Gastrocnemius medialis (tissue), 4 donors: ENCODE measurements at places on chromosomes 13 and 19.

- no peak for DNase-seq
Measured at GRCh38 chr19:9877780-9878510, 42.8 kb downstream of the PIN1 start.

GRCh38 chr13:36067746-36068381 is 63.3 kb downstream of the DCLK1 start:
- DNase-seq, result no peak

DNA sequence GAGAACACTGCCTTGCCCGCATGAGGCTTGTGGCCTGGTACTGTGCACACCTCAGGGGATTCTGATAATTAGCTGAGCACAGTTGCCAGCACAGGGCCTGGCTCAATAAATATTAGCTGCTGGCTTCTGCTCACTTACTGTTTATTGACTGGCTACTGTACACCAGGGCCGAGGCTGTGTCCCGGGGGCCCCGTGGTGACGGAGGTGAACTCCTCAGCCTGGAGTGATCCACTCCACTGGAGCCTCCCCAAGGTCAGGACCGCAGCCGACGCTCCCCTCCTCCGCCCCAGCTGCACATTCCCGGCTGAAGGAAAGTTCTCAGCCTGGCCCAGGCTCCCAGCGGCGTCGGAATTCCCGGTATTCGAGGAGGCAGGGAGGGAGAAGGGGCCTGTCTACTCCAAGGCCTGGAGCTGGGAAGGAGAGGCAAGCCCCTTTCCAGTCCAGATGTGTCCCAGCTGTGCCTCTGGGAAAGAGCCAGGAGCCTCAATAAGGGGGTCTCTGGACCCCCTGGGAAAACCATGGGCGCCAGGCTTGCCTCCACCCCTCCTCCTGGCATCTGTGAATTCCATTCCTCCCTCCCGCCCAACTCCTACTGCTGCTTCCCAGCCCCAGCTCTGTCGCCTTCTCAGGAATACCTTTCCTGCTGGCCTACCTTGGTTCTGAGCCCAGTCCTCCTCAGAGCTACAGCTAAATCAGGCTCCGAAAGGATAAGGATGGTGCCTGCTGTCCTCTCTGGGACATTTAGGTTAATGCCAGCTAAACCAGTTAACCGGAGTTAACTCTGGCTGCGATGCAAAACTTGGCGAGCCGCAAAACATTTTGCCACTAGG is 7.3 kb downstream of the RPS16 start:
- no peak for DNase-seq

- DNase-seq, result no peak
Measured at GRCh38 chr19:18502246-18502637, 19.6 kb downstream of the ELL start.

GRCh38 chr13:72221276-72221962 is 354.4 kb upstream of the DACH1 start:
- no peak for DNase-seq

DNA sequence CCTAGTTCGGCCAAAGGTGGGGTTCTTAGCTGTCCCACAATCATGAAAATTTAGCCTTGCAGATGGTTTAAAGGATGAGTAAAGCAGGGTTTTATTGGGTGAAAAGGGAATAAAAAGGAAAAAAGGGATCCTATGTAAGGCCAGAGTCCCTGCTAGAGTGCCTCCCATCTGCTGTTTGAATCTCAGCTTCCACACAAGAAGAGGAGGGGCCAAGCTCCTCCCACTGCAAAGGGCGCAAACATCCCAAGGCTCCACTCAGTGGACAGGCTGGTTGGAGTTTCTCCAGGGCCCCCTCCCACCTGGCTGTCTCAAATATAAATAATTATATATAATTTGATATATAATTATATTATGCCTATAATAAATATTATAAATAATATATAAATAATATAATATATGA is 1272.1 kb upstream of the PCDH20 start:
- DNase-seq, result no peak

DNA sequence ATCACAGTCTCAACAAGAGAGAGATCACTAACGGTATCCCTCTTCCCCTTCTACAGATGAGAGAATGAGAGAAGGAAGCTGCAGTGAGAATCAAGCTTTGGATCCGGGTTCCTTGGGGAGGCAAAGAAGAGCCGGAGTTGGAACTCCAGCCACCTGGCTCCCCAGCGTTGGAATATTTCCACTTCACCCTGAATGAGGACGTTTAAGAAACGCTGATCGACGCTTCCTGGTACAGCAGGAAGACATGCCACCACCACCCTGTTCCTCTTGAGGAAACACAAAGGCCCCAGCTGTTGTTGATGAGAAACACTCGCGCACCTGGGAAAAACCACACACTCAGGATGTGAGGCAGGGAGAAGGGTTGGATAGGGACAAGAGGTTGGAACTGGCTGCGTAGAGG is 11.3 kb upstream of the CACNG8 start:
- no peak for DNase-seq

GRCh38 chr13:72293206-72293605 is 426.2 kb upstream of the DACH1 start:
- no peak for DNase-seq

DNA sequence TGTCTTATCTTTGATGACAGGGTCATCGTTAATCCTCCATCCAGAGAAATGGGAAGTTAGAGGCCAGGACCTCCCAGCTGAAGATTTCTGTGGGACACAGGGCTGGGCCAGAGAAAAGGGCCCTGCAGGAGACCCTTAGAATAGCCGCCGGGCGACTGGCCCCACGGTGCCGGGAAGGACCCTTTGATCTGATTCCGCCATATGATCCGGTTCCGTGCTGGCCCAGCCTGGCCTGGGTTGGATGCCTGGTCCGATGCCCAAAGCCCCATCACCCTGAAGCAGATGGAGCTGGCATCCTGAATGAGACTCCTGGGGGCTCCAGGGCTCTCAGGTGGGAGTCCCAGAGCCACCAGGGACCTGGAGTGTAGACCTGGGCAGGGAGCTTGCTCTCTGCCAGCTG is 6.0 kb upstream of the STK11 start:
- DNase-seq, result no peak

DNA sequence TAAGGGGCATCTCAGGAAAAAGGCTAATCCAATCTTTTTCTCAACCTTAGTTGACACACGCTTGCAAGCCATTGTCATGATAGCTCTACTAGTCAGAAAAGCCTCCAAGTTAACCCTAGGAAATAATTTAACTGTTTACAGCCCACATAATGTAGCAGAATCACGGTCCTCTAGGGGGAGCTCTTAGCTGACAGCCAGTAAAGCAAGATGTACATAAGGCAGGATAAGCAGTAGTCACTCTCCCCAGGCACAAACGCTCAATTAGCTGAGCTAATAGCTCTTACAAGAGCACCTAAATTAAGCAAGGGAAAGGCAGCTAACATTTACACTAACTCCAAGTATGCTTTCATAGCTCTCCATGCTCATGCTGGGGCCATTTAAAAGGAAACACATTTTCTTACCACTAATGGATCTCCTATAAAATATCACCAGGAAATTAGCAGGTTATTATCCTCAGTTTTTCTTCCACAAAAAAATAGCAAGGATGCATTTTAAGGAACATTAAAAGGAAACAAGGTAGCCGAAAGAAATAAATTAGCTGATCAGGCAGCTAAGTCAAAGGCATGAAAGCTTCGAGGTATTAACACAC is 33.7 kb upstream of the ZSCAN5A start:
- DNase-seq, result no peak

- DNase-seq, result no peak
Measured at GRCh38 chr19:41776700-41777099, 19.7 kb upstream of the CEACAM3 start.

- no peak for DNase-seq
Measured at GRCh38 chr13:76852986-76853385, 33.2 kb downstream of the KCTD12 start.

DNA sequence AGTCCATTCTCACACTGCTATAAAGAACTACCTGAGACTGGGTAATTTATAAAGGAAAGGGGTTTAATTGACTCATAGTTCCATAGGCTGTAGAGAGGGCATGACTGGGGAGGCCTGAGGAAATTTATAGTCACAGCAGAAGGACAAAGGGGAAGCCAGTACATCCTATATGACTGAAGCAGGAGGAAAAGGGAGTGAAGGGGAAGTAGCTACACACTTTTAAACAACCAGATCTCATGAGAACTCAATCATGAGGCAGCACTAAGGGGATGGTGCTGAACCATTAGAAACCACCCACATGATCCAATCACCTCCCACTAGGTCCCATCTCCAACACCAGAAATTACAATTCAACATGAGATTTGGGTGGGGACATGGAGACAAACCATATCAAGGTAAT is 209.1 kb downstream of the DIAPH3 start:
- no peak for DNase-seq

- no peak for DNase-seq
Measured at GRCh38 chr13:92097337-92097903, 699.0 kb downstream of the GPC5 start.

GRCh38 chr13:97140611-97141010 is 81.5 kb upstream of the MBNL2 start:
- no peak for DNase-seq

DNA sequence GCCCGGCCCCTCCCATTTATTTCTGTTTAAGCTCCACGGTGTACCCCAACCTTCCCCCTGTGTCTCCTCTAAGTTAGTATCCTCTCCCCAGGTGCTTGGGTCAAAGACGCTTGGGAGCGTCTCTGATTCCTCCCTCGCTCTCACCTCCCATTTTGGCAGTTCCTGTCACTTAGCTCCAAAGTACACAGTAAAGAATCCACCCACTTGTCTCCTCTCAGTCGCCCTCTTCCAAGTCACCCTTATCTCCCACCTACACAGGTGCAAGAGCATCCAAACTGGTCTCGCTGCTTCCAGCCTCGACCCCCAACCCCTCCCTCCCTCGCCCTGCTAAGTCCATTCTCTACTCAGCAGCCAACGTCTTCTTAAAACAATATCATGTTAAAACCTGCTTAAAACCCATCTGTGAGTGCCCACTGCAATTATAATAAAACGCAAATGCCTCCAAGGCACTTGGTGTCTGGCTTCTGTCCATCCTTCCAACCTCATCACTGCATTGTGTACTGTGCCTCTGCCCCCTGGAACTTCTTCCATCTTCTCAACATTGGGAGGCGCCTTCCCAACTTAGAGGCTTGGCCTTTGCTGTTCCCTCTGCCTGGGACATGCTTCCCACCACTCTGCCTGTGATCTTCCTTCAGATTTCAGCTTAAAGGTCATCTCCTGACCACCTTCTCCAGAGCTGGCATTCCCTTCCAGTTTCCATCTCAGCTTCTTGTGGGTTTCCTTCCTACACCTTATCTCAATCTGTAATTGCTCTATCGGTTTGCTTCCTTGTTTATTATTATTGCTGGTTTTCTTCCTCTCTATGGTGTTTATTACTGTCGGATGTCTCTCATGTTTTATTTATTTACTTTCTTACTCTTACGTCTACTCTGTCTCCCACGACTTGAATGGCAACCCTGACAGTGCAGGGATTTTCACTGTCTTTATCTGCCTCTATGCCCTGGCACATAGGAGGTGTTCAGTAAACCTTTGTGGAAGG is 9.5 kb upstream of the KLK14 start:
- no peak for DNase-seq

DNA sequence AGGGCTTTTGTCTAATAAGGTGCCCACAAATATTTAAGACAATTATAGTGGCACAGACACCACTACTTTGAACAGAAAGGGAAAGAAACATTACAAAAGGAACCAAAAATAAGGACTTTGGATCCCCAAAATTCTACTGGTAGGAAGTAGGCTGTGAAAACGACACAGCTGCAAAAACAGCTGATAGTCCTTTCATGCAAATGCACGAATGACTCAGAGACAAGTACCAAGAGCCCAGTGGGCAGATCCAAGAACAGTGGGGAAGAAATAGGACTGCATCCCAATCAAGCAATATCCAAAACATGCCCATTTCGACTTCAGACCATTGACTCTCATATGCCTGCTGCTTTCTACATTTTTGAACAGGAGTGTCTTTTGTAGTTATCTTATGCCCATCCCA is 269.4 kb upstream of the NBEA start:
- DNase-seq, result no peak

- no peak for DNase-seq
Measured at GRCh38 chr13:65095161-65096082, 2134.7 kb downstream of the PCDH9 start.

DNA sequence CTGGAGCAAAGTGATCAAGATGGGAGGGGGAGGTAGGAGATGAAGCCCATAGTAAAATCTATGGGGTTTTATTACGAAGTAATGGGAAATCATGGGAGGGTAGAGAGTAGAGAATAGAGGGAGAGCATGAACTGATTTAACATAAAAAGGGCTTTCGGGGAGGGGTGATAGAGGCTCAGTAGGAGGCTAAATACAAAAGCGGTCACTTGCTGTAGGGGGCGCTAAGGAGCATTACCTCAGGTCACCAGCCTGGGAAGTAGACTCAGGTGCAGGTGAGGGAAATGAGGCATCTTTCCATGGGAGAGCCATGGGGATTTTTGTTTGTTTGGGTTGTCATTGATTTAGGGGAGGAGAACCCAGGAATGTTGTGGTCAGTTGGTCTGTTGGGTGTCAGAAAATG is 14.1 kb downstream of the KRTDAP start:
- no peak for DNase-seq

DNA sequence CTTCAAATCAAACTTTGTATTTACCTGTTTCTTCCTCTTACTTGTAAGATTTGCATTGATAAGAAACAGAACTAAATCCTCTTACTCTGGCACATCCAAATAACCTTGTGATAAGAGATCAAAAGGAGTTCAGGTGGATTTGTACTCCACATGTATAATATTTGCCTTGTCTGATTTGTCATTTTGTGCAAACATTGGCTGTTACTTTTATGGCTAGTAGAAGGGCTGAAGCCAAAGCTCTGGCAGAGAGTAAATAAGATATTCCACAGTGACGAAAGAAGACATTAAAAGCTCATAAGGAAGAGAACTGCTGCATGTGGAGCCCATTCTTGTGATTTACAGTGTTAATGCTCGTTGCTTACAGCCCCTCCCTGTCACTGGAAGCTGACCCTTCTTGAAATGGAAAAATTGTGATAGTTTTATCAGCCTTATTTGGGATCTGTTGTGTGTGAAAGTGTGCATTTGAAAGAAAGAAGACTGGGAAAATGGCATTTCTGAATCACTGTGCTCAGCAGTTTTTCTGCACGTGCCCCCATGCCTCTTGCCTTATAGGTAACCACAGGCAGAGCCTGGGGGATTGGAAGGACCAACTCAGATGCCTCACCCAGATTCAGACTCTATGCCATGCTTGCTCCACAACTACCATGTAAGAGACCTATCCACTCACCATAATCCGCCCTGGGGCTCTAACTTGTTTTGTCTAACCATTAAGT is 68.2 kb downstream of the OXGR1 start:
- no peak for DNase-seq

- no peak for DNase-seq
Measured at GRCh38 chr13:35724446-35724845, 248.0 kb upstream of the MAB21L1 start.

DNA sequence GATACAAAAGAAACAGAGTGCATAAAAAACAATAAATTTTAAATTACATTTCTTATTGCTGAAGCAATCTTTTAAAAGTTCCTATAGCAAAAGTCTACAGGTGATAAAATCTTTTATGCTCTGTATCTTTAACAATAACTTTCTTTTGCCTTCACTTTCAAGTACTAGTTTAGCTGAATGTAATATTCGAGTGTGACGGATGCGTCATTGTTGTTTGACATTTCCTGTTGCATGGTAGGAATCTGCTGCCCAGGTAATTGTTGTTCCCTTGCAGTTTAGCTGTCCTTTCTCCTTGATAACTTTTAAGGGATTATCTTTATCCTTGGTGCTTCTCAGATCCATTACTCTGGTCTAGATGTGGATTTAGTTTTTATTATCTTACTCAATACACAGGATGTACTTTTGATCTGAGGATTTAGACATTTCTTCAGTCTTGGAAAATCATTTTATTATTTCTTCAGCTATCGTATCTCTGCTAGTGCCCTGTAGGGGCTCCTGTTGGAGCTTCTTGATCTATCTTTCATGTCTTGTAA is 2.1 kb upstream of the CPB2 start:
- no peak for DNase-seq
